Smooth muscle cell of the coronary artery (primary cell): ENCODE measurements at places on chromosomes 7 and 10. TPM values are rescaled to one million over a fixed set of nuclear protein-coding genes. Genes with fewer than 3 reads are reported as not detected.

The CRPPA gene
- 0.83 and 1.2 TPM in 2 replicates for total RNA-seq

The AKR1C8 gene
- not detected in 2 replicates for total RNA-seq

The GPR85 gene
- total RNA-seq, result 0.12 and 0.60 TPM in 2 replicates

The ECD gene
- total RNA-seq, result 10.8 and 17.5 TPM in 2 replicates

The LRWD1 gene
- 15.2 and 25.8 TPM in 2 replicates for total RNA-seq

The BPGM gene
- 33.6 and 45.6 TPM in 2 replicates for total RNA-seq
